ENCODE measurements at places on chromosomes 1 and 21. TPM values are rescaled to one million over a fixed set of nuclear protein-coding genes. Genes with fewer than 3 reads are reported as not detected.

WNT9A gene
- total RNA-seq, result not detected

THEM5 gene
- total RNA-seq, result not detected

ERG gene
- not detected for total RNA-seq

MMP23B gene
- total RNA-seq, result 0.93 TPM

ACBD6 gene
- total RNA-seq, result 50.9 TPM

CAPN8 gene
- total RNA-seq, result not detected

ADAM30 gene
- total RNA-seq, result not detected

MROH7 gene
- total RNA-seq, result not detected

OR2M3 gene
- not detected for total RNA-seq

PTBP2 gene
- total RNA-seq, result 19.7 TPM
